ENCODE measurements at places on chromosomes 4 and X.

GRCh38 chr4:118920247-118920646, 31.6 kb downstream of the SYNPO2 start:
- DNase-seq, result no peak

DNA sequence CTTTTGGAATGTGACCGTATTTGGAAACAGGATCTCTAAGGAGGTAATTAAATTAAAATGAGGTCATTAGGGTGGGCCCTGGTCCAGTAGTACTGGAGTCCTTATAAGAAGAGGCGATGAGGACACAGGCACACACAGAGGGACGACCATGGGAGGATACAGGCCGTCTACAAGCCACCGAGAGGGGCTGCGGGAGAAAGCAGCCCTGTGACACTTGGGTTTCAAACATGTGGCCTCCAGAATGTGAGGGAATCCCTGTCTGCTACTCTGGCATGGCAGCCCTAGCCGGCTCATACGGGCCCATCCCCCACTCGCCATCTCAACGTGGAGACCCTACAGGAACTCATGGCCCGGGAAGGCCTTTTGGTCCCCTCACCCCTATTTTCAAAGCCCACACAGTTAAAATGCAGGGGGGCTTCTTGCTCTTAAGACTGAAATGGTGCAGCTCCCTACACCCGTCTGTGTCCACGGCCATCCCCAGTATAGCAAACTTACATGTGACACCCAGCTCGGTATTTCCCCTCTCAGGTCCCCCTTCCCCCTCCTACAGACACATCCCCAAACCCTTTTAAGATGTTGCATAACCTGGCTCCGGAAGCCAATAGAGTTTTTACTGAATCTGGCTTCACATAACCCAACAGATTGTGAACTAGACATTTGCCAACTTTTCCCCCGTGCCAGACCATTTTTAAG, 124.1 kb upstream of the TBL1X start:
- no peak for DNase-seq

- DNase-seq, result no peak
Measured at GRCh38 chrX:149512225-149512885, 7.2 kb upstream of the IDS start.

DNA sequence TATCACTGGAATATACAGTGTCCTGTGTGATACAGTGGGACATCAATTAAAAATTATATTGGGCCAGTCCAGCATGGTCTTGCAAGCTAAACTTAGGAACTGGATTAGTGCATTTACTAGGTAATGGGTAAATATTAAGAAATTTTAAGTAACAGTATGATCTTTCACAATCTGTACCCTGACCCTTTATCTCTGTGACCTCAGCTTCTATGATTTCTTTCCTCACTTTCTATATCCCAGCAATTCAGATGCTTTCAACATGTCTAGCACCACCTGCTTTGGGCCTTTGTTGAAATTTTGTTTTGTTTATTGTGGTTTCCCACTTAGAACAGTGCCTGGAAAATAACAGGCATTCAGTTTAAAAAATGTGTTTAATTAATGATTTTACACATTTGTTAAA, 2295.4 kb downstream of the ARAP2 start:
- no peak for DNase-seq

DNA sequence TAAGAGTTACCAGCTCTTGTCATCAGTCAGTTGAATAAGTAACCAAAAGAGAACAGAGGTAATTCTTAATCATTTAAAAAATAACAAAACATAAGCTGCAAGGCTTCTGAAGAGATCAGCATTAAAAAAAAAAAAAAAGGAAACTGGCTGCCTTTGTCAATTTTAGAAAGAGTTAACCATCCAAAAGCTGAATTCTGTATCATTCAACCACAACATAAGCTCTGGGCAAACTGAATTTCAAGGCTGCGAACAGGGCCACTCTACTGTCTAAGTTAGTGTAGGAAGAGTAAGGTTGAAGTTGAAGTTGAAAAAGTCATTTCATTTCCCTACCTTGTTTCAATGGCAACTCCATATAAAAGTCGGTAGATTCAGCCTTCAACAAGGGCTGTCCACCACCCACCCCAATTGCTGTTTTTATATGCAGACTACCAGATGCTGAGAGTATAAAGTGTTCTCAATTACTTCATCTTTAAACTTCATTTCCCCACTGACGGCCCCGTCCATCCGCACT, 1.1 kb upstream of the LIN54 start:
- no peak for DNase-seq

DNA sequence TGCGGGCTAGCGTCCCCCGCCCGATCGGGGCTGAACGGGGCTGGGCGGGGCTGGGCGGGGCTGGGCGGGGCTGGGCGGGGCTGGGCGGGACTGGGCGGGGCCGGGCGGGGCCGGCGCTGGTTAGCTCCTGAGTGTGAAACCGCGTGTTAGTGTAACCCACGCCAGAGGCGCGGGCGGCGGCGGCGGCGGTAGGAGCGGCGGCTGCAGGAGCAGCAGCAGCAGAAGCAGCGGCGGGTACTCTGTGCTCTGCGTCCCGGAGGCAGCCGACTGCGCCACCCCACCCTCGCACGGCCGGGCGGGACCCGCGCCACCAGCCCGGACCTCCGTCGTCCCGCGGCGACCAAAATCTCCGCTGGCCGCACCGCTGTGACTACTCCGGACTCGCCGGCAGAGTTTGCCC, 128.1 kb downstream of the LAS1L start:
- DNase-seq, result no peak

DNA sequence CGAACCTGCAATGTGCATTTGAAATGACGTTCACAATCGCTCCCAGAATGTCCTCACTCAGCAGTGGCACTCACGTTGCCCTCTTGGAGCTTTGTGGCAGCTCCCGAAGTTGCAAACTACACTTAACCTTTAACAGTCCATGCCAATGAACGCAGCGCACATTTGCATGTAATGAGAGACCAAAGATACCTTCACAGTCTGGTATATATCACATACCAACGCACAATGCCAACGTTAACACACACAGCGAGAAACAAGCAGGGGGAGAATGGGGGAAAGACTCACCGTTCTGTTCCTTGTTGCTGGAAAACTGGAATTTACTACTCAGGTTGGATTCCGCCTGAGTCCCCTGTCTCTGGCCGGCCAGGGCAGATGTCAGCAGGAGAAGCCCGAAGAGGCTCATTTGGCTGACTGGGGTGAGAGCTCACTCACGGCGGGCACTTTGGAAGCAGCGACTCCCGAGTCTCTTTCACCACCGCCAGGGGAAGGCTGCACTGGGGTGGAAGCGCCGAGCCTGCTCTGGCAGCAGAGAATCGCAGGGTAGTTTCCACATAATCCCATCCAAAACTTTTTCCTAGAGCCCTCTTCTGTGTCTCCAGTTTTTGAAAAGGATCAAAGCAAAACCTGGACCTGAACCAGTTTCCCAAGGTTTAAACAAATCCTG, 966 bp downstream of the PDGFC start:
- no peak for DNase-seq

GRCh38 chr4:140856621-140857062, 100.5 kb upstream of the TBC1D9 start:
- DNase-seq, result no peak

- no peak for DNase-seq
Measured at GRCh38 chrX:10952619-10953018, 158.5 kb upstream of the HCCS start.

- no peak for DNase-seq
Measured at GRCh38 chr4:118889312-118889691, 648 bp downstream of the SYNPO2 start.

DNA sequence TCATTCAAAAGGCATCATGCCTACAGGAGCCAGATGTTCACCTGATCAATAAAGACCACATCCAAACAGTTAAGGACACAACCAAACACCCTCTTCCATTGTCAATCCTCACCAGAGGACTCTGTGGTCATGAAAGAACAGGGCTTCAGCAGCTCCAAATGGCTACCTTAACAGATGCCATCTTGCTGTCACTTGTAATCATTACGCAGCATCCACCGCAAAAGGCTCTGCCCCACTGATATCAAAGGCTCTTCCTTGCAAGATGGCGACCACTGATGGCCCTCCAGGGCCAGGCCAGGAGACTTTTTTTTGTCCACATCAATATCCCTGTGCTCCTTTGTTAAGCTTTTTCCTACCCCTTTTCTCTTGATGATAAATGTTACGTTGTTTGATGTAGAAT, 157.4 kb downstream of the DHRSX start:
- DNase-seq, result no peak

DNA sequence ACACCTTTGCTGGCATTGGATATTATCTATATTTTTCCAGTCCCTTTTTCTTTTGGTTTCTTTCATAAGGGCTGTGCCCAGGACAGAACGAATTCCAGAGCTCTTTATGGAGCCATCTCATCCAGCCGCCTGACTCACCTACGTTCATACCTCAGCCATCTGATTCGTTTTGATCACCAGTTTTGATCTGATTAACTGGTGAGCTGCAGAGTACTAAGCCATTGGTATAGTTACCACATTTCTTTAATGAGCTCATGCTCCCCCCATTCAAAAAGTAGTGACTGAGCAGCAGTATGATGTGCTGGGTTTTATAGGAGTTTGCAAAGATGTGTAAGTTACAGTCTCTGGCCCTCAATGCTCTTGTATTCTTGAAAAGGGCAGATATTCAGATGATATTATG, 43.0 kb upstream of the CDKN2AIP start:
- DNase-seq, result no peak

DNA sequence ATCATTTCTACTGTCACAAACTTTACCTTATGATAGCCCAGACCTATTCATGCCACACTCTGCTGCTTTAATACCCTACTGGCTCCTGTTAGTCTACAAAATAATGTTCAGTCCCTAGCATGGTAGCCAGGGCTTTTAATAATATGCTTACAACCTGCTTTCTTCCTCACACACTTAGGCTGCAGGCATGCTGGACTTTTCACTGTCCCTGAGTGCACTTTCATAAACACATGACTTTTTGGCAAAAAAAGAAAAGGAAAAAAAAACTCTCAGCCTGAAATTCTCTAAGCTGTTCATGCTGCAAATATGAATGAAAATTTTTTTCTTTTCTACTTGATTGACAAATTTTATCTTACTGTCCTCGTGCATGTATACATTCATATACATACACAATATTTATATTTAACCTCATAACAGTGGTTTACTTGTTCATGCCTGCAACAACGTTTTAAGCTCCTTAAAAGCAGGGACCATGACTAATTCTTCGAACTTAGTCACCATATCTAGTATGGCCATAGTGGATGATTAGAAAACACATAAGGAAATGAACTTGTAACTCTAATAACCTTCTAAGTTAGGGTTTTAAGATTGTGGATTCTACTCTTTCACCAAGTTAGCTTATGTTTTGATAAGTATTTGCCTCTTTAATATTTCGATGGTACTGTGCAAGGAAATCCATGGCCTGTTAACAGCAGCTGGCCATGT, 229.5 kb downstream of the SPCS3 start:
- DNase-seq, result no peak

DNA sequence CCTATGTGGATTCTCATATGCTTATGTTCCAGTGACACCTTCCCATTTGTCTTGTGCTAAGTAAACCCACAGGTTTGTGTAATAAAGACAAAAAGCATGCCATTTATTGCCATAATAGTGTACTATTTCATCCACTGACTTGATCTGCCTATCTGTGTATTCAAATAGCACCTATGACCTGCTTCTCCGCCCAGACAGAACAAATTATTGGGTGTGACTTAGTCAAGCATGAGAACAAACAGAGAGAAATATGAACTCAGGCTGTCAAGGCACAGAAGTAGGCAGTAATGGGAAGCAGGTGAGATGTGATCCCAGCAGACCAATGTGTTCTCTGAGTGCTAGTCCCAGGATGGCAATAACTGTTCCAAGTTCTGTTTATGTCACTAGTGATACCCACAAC, 25.4 kb downstream of the ELOVL6 start:
- no peak for DNase-seq

GRCh38 chr4:76322236-76322635, 15.7 kb downstream of the STBD1 start:
- no peak for DNase-seq

- no peak for DNase-seq
Measured at GRCh38 chr4:20137176-20137575, 114.5 kb upstream of the SLIT2 start.

DNA sequence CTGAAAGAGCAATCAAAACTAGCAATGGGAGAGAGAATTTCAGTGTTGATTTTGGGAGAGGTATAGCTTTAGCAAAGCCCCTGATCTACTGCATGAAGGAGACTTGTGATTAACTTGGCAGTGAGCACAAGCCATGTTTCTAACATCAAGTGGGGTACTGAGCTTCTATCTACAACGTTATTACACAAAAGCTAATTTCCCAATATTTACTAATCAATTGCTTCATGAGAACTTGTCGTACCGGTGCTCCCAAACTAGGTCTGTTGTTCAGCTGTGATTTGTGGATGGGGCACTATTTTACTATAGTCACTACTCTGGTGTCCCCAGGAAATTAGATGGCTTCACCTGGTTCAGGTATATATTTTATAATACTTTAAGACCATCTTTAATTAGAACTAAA, 16.2 kb downstream of the ANK2 start:
- no peak for DNase-seq

- DNase-seq, result no peak
Measured at GRCh38 chr4:100657187-100657586, 139.4 kb upstream of the EMCN start.

DNA sequence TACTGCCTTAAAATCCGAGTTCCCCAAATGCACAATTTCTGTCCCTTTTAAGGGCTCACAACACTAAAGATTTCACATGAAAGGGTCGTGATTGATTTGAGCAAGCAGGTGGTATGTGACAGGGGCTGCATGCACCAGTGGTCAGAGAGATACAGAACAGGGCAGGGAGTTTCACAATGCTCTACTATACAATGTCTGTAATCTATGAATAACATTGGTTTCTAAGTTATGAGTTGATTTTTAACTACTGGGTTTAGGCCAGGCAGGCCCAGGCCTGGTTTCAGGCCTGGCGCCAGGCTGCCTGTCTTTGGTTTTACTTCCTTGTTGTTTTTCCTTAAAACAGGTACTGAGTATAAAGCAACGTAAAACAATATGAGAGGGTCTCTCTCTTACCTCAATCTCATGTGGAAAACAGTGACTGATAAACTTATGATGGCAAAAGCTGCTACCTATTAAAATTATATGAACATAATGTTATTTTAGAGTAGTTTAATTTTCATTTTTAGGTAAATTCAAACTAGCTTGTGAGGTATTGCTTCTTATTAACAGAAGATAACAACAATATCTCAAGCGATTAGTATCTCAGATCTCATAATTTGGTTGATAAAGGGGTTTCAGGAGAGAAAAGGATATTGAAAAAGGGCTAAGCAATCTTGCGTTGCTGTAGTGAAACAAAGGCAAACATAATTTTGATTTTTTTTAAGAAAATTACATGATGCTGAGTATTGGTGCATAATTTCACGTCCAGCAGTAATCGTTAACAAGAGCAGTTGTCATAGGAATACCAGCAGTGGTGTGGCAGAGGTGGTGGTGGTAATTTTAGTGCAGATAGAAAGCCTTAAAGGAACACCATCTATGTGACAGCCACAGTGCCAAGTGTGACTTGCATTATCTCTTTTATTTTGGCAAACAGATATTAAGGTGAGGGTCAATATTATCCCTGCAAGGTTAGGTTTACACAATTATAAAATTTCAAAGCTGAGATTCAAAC, 944.4 kb upstream of the GRID2 start:
- DNase-seq, result no peak

DNA sequence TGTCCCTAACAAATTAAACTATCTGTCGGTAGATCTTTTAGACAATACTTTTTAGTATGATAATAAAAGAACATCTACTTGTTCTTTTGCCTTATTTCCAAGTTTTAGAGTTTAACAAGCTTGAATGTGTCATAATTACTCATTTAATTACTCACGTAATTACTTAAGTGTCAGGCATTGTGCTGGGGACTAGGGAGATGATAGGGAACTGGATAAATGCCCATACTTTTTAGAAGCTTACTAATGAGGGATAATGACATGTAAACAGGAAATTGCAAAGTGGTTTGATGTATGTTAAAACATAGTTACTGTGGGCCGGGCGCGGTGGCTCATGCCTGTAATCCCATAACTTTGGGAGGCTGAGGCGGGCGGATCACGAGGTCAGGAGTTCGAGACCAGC, 158.3 kb downstream of the DMD start:
- DNase-seq, result no peak
